ENCODE measurements at places on chromosomes 1 and 21.

DNA sequence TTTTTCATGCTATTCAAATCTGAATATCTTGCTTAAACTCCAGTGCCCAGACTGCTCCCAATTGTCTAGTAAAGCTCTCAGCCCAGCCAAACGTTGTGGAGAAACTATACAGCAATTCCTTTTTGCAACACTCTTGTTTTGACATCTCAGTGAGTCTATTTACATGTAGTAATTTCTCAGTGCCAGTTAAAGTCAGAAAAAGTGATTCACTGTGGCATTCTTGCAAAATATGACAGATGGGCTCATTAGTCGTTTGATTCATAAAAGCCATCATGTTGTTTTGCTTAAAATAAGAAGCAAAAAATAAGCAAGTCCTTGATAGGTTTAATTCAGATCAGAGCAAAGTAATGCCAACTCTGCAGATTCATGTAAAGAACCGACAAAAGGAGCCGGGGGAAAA lies 20.7 kb upstream of the TMPRSS15 start:
- H3K27ac ChIP-seq = no peak overlapping the region
- no peak for DNase-seq

GRCh38 chr1:236395230-236395946 lies 1.3 kb downstream of the EDARADD start:
- H3K27me3 ChIP-seq = peaks cover 52% of the 10 kb centered on the region
- H3K4me3 ChIP-seq = peak overlapping the region; percentile 77

DNA sequence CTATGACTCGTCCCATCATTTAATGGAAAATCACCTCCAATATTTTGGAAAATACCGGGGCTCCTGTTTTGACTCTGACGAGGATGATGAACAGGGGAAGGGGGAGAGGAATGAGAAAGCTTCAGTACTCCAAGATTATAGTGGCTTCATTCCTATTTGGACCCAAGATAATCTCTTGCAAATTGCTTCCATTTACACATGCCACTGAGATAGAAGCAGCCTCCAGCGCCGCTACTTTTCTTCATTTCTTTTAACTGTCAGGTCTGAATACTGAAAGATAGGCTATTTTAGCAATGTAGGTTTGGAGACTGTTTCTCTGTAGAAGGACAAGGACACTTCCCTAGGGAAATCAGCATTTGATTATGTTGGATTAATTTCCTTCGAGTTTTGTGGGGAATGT lies 565 bp upstream of the GRIK1 start:
- no peaks in the 10 kb centered on the region for H3K4me1 ChIP-seq
- no peaks in the 10 kb centered on the region for H3K36me3 ChIP-seq
- peaks cover 21% of the 10 kb centered on the region for H3K27me3 ChIP-seq
- no peak overlapping the region for H3K27ac ChIP-seq
- H3K4me3 ChIP-seq = no peak overlapping the region

- no peak overlapping the region for H3K27ac ChIP-seq
- no peaks in the 10 kb centered on the region for H3K27me3 ChIP-seq
- H3K4me3 ChIP-seq = no peak overlapping the region
- DNase-seq = no peak
These were observed 35.5 kb downstream of the TRIM11 start for GRCh38 chr1:228370941-228371740.

All from activated B cell treated with CpG ODN at 0.5 μM for 24 hours (primary cell).